ENCODE measurements at places on chromosomes 6 and 20.
A peak's percentile ranks its signal among the peaks of the same experiment; 100 is the strongest.

GRCh38 chr6:70312165-70312745 lies 9.4 kb upstream of the COL9A1 start:
- DNase-seq: no peak

DNA sequence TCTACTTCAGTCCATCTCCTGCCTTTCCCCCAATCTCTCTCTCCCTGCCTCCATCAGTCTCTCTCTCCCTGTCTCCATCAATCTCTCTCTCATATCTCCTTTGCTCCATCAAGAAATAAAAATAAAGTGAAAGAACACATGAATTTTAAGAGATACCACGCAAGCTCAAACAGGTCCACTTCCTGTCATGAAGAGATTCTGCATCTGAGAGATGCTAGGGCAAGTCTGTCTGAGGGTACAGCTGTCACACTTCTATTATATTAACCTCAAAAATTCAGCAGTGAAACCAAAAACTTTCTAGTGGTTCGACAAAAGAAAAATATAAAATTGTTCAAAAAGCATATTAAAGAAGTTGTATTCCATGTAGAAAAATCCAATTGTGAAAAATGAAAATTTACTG lies 296.8 kb upstream of the RSPO3 start:
- no peak for DNase-seq

- DNase-seq: no peak
Measured at GRCh38 chr6:25637211-25637610, 14.8 kb upstream of the SCGN start.

DNA sequence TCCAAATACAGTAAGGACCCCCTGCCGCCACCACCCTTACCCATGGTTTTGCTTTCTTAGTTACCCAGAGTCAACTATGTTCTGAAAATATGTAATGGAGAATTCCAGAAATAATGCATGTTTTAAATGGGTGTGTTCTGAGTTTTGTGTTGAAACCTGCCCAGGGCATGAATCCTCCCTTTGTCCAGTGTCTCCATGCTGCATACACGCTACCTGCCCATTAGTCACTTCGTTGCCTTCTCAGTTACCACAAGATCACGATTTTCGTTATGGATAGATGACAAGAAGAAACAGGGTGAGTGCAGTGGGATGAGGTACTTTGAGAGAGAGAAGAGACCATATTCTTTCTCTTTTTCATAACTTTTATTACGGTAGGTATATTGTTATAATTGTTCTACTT lies 10.6 kb downstream of the FARS2 start:
- DNase-seq: no peak

- DNase-seq: no peak
Measured at GRCh38 chr6:100203400-100203799, 209.4 kb upstream of the MCHR2 start.

GRCh38 chr20:3514012-3514642 lies 43.3 kb downstream of the ATRN start:
- DNase-seq: no peak

DNA sequence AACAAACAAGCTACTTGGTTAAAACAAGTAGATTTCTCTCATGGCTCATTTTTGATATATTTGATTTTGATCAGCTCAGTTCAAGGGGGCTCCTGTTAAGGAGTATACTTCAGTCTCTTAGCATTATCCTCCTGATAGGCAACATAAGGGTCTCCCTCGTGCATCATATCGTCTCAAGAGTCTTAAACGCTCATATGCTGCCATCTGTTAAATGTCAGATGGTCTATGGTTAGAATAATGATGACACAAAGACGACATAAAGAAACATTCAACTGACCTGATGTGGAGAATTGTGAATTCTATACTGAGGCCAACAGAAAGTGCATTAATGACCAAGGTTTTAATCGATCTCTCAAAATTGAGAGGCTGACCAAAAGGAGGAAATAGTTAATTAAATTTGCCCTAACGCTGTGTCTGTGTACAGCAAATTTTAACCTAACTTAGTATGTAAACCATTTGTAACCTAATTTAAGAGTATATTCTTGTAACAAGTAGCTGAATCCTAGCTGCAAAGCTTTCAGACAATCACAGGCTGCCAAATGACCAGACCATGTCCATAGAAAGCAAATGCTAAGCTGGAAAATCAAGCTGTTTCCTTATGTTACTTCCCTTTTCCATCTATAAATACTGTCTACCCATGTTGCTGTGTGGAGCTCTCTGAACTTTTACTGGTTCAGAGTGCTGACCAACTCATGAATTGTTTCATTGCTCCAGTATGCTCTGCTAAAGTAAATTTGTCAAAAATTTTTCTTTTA lies 1688.5 kb downstream of the GRIK2 start:
- no peak for DNase-seq

- DNase-seq: peak; percentile 55
Measured at GRCh38 chr6:155171109-155171746, 92.6 kb upstream of the CLDN20 start.

GRCh38 chr6:108578595-108579327 lies 18.0 kb downstream of the FOXO3 start:
- no peak for DNase-seq

DNA sequence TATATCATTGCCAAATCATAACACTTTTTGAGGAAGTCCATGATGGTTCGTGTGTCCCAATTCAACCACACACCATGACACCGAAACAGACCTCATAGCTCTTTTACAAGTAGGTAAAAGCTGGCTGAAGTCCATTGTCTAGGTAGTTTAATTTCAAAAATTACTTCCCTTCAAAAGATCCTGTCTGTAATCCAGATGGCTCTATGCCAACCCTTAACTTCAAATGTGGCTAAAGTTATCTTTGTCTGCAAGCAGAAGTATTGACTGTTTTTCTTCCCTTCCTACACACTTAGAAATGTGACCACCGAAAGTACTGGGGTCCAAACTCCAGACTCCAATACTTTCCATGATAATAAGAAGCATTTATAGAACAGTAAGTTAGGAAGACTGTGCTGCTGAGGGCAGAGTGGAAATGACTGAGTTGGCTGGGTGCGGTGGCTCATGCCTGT lies 8.3 kb upstream of the TIAM2 start:
- no peak for DNase-seq

DNA sequence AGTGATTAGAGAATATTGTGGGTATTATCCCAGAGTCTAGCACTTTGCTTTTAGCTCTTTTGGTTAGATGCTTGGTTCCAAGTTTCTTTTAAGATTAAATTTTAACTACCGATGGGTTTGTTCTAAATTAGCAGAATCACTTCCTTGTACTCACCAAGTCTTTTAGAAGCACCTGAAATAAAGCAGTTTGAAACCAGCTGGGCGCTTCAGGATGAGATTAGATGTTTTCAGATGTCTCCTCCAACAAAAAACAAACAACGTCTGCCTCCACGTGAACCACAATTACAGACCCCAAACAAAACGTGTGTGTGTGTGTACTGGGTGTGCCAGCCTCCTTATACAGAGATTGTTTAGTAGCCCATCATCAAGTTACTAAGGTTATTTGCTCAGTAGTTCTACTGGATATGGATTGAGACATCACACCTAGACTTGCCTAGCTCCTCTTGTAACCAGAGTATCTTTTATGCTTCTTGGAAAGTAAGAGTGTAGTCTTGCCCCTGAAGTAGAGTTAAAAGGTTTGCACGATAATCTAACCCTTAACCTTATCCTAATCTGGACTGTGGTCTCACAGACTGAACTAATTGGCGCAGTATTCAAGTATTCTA lies 2.3 kb downstream of the DSTN start:
- DNase-seq: no peak

DNA sequence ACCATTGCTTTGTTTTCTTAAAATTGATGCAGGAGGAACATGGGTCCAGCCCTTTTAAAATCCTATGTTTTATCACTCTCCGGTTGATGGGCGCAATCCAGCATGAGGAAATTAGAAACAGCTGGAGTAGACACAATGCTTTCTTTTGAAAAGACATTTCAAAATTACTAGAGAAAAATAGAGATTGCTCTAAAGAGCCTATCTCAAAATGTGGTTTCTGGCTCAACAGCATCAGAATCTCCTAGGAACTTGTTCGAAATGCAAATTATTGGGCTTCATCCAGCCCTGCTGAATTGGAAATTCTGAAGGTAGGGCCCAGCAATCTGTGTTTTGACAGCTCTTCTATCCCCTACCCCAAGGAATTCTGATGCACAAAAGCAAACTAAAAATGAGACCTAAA lies 190.8 kb upstream of the BMP2 start:
- DNase-seq: no peak

GRCh38 chr20:47561180-47561579 lies 59.5 kb downstream of the NCOA3 start:
- no peak for DNase-seq

GRCh38 chr6:69802995-69803394 lies 6.2 kb upstream of the LMBRD1 start:
- DNase-seq: no peak

- DNase-seq: peak; percentile 81
Measured at GRCh38 chr20:3172933-3173609, at the start of gene LZTS3. LZTS3 (minus strand) TSS chr20:3173549; CDS start chr20:3167163, 6,386 bp downstream.

GRCh38 chr20:43385914-43386313 lies 71.8 kb upstream of the SRSF6 start:
- DNase-seq: no peak

DNA sequence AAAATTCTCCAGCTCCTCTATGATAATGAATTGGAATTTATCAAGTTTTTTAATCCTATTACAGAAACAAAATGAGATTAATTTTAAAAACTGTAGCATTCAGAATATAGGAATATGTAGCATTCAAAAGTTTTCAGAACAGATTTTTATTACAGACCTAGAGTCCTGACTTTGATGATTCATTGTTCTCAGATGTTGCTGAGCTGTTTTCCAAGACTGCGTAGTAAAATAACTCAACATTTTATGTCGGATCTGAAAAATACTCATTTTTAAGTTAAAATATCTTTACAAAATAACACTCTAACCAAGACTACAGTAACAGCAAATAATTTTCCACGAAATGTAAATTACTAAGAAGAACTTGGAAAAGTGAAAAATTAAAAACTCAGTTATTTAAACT lies 67.1 kb downstream of the SYCP2 start:
- no peak for DNase-seq

GRCh38 chr6:109023356-109023925 lies 71.2 kb downstream of the SESN1 start:
- no peak for DNase-seq

GRCh38 chr20:2217857-2218539 lies 77.8 kb upstream of the TGM3 start:
- DNase-seq: no peak

GRCh38 chr6:30752157-30752927 lies 8.0 kb upstream of the IER3 start:
- DNase-seq: no peak

DNA sequence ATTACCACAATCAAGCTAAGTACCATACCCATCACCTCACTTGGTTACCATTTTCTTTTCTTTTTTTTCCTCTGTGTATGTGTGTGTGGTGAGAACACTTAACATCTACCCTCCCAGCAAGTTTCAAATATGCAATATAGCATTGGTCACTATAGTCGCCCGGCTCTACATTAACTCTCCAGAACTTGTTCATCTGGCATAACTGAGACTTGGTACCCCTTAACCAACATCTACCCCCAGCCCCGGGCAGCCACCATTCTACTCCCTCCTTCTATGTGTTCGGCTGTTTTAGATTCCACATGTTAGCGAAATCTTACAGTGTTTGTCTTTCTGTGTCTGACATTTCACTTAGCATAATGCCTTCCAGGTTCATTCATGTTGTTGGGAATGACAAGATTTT lies 89.0 kb upstream of the TOP1 start:
- DNase-seq: no peak

DNA sequence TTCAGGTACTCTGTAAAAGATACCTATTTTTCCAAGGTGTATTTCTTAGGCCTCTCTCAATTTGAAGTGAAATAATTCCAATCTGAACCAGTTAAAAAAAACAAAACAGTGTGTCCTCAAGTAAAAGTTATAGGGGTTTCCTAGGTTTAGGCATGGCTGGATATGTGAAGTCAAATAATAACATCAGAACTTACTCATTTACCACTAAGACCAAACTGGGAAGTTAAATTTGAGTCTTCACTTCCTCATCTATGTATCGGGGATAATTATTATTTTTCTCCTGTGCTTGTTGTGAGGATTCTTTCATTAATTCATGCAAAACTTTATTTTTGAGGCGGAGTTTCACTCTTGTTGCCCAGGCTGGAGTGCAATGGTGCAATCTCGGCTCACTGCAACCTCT lies 86.2 kb upstream of the PTPRK start:
- DNase-seq: no peak

GRCh38 chr6:158772851-158773371 lies 46.3 kb downstream of the EZR start:
- no peak for DNase-seq
